Activated CD4-positive, alpha-beta T cell treated with anti-CD3 and anti-CD28 coated beads for 24 hours (primary cell): ENCODE measurements at places on chromosomes 2 and 18.

- DNase-seq, result no peak
Measured at GRCh38 chr18:58125756-58126155, 81.7 kb downstream of the NEDD4L start.

DNA sequence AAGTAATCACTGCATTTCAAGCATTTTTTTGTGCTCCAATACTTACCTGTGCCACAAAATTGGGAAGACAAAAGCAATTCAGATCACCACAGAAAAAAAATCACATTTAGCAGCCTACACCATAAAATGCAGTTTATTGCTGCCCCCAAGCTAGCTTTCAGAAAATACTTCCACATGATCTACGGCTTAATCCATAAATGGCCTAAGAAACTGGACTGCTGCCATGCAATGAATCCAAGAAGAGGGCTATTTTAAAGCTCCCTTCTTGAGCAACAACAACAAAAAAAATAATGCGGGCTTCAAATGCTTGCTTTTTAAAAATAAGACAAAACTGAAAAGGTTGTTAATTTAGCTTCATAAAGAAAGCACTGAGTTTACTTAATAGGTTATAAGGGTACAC is 272.3 kb downstream of the RAD51AP2 start:
- DNase-seq, result no peak

GRCh38 chr18:45751766-45752165 is 27.8 kb downstream of the SLC14A1 start:
- no peak for DNase-seq

DNA sequence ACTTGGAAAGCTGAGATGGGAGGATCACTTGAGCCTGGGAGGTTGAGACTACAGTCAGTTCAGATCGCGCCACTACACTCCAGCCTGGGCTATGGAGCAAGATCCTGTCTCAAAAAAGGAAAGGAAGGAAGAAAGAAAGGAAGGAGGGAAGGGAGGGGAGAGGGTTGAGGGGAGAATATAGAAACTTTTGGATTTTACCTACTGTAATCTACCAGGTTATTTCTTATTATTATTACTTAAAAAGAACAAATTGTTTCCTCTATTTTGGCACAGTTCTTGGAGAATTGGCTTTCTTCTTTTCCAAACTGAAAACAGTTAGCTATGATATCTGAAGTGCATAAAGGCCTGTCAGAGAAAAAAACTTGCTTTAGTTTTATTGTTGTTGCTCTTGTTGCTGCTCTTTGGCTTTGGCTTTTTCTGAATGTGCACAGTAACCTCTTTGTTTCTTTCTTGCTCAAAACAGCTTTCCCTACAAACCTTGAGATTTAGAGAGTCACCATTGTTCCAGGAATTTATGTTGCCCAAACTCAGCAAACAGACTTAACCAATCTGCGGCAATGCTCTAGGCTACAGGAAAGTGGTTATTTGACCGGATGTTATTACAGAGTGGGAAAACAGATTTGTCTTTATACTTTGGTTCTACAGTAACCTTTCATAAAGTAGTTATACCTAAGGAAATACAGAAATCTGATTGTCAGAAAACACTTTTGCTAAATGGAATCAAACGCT is 214.9 kb downstream of the XIRP2 start:
- no peak for DNase-seq

- DNase-seq, result no peak
Measured at GRCh38 chr2:158325031-158325781, 131.3 kb downstream of the CCDC148 start.

DNA sequence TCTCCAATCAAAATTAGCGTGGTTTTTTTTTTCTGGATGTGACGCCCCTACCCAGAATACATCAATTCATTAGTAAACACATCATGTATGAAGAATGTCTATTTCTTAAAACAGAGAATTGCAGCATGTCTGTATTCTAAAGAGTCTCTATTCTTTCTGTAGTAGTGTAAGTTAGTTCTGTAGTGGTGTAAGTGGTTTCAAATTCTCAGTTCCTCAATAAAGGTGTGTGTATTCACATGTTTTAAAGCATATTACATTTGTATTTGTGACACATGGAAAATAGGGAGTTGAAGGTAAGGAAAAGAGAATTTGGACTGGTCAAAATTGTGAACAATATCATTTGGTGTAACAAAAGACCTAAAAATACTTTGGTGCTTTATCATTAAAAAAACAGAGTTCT is 8.0 kb upstream of the GPR75 start:
- DNase-seq, result no peak
